ENCODE measurements at places on chromosomes 12 and 14.

DNA sequence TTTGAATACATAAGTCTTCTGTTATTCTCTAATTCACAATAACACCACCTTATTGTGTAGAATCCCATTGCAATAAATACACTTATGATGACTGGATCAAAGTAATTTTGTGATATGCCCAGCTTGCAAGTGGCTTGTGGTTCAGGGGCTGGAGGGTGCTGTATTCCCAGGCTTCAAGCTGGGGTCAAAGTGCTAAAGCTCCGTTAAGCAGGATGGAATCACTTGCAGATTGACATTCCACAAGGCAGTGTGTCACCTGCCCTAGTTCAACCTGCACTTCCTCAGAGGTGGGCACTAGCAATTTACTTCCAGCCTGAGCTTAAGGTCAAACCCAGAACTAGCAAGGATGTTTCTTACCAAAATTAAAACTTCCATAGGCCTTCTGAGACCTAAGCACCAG, 166.6 kb downstream of the SSPN start:
- no peak for DNase-seq

- DNase-seq: no peak
Observed at GRCh38 chr14:50745401-50746058, 77.4 kb upstream of the SAV1 start.

- DNase-seq: no peak
Observed at GRCh38 chr12:79274501-79275064, 410.0 kb downstream of the SYT1 start.

DNA sequence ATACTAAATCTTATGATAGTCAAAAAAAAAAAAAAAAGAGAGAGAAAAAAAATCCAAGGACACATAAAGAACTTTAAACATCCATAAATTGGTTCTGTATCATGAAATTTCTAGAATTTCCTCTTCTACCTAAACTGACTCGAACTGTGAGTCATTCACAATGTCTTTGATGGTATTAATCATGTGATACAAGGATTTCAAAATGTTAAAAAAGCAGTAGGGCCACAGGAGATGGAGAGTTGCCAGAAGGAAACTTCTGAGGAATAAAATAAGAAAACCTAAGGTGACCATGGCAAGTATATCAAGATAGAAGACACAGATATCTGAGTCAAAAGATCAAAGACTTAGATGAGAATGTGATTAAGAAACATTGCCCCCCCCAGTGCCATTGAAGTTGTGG, 1320.9 kb upstream of the FLRT2 start:
- no peak for DNase-seq

GRCh38 chr14:84074626-84075025, 1455.3 kb upstream of the FLRT2 start:
- no peak for DNase-seq

DNA sequence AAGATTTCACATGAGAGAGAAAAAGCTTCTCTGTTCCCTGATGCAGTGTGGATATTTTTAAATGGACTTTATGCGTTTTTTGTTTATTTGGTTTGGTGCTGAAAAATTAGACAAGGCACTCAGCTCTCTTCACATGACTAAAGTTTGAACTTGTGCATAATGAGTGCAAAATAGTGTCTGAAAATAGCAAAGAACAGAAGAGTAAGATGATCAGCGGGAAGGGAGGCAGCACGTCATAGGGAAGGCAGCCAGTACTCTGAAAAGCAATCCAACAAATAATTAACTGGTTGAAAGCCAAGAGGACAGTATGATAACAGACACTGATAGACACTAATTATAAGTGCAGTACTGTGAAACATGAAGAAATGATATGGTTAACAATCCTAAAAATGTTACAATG, 46.6 kb upstream of the CDKN3 start:
- no peak for DNase-seq

- no peak for DNase-seq
Observed at GRCh38 chr14:89618330-89618708, 201.3 kb upstream of the FOXN3 start.

GRCh38 chr12:75631831-75632230, 120.4 kb upstream of the KRR1 start:
- DNase-seq: no peak

DNA sequence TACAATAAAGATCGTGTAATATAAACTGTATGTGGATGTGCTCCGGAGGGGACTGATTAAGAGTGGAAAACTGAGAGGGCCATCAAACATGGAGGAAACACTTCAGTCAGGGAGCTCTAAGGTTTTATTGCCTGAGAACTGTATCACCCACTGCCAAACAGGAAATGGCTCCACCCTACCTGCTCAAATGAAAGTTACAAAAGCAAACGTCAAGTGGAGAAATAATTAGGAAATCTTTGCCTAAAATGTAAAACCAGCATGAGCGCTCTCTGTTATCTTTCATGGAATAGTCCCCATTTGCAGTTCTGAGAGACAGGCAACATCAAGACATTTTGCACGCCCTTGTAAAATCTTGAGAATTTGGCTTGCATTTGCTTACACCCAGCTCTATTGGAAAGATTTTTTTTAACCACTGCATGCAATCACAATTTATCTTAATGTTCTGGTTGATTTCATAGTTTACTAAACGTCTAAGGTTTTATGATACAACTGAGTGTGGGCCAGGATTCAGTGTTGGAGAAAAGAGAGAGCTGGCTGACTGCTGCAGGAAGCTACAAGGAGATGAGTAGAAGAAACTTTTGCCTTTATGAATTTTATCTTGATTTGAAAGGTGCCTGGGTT, 344.0 kb upstream of the PRICKLE1 start:
- no peak for DNase-seq

DNA sequence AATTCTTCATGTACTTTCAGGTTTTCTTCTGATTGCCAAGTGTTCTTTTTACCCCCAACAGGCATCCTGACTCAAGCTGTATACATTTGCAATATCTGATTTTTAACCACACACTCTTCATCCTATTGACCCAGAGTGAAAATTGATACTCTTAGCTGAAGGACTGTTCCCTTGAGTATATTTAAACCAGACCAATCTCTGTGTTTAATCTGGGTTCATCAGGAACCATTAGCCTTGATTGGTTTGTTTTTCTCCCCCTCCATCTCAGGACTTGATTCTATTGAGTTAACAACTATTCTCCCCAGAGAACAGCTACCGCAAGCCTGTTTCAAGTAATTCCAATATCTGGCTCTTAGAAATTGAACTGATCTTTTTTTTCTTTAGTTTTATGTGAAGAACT, 222.3 kb upstream of the NOVA1 start:
- no peak for DNase-seq

GRCh38 chr12:15033641-15034040, 60.8 kb downstream of the PDE6H start:
- DNase-seq: no peak

DNA sequence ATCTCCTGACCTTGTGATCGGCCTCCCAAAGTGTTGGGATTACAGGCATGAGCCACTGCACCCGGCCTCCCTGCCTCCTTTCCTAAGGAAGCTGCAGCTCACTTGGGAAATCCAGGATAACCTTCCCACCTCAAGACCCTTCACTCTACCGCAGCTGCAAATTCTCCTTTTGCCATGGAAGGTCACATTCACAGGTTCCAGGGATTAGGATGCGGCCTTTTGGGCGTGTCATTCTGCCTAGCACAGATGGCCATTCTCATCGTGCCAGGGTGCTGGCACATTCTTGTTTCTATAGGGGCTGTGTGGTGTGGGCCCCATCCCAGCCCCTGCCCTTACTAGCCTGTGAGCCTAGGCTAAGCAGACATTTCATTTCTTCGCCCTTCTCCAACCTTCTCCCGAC, 219.9 kb downstream of the CHST11 start:
- DNase-seq: no peak

GRCh38 chr12:74365178-74365964, 172.3 kb upstream of the ATXN7L3B start:
- no peak for DNase-seq

GRCh38 chr12:58882826-58883225, 37.5 kb downstream of the LRIG3 start:
- DNase-seq: no peak

DNA sequence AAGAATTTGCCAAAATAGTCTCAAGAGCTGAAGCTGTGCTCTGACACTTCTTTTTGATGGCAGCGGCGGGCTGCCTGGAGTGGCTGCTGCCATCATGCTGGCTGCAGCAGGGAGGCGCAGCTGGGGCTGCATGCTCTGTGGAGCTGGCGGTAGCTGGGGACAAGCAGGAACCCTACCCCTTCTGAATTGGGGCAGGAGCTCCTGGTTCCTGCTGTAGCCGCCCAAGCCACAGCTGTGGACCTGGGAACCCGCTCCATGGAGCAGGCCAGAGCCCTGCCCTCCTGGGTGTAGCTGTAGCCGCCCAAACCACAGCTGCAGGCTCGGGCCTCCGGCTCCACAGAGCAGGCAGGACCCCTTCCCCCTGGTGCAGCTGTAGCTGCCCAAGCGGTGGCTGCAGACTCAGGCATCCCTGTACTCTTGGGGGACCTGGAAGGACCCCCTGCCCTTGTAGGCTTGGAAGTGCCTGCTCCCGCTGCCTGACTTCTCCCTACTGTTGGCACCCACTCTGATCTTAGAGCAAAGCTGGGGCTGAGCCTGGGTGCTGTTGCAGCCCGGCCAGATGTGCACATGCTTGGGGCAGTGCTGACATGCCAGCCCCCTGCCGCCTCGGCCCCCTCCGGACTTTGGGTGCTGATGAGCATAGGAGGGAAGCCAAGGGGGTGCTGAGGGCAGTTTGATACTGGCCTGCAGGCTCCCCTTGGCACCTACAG, 33.3 kb downstream of the APAF1 start:
- no peak for DNase-seq

GRCh38 chr14:105247715-105248367, 492 bp upstream of the BTBD6 start:
- no peak for DNase-seq

- no peak for DNase-seq
Observed at GRCh38 chr14:52011523-52011922, 22.2 kb downstream of the RTRAF start.

DNA sequence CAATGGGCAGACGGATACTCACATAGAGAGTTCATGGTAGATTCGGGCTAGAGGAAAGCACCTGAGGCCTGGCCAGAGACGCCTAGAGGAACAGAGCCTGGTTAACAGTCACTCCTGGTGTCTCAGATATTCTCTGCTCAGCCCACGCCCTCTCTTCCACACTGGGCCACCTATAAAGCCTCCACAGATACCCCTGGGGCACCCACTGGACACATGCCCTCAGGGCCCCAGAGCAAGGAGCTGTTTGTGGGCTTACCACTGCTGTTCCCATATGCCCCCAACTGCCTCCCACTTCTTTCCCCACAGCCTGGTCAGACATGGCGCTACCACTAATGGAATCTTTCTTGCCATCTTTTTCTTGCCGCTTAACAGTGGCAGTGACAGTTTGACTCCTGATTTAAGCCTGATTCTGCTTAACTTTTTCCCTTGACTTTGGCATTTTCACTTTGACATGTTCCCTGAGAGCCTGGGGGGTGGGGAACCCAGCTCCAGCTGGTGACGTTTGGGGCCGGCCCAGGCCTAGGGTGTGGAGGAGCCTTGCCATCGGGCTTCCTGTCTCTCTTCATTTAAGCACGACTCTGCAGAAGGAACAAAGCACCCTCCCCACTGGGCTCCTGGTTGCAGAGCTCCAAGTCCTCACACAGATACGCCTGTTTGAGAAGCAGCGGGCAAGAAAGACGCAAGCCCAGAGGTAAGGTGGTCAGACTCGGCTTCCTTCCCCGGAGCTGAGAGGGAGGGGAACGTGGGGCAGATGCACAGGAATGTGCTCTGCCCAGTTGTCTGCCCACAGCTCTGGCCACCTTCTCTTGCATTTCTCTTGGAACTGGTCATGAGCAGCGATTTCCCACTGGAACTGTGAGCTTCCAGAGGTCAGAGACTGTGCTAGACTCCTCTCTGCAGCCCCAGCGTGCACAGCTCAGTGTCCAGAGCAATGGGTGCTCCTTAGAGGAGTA, at the start of gene CD4:
Gene CD4, plus strand, starts transcription at position 557 of the 953 bp plus-strand sequence. CDS start 10,611 bp downstream, outside the sequence.
- no peak for DNase-seq

DNA sequence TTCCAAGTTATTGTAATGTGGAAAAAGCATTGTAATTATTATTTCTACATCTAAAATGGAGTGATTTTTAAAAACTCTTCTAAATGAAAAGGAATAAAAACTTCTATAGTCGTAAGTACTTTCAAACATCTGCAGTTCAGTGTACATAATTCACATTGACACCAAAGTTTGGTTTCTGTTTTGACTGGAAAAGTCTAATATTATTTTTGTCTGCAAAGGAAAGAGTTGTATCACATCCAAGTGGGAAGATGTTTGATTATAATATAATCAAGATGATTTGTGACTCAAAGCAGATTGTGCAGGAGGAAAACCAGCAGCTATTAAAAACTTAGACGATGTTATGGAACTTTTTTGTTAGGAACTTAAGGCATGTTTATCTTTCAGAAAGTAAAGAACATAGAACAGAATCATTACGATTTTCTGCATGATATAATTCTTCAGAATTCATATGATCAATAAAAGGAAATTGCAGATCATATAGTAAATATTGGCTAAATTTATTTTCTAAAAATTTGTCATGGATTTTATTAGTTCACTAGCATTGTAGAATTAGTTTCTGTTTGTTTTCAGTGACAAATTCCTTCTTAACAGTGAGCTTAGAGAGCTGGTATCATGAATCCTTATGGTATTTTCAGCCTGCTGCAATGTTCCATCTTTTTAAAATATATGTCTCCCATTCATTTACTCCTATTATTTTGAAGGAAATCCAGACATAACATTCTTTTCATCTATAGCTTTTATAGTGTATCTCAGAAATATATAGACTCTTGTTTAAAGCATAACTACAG, 145.8 kb downstream of the MIPOL1 start:
- DNase-seq: no peak

- no peak for DNase-seq
Observed at GRCh38 chr12:45987340-45987727, 3.0 kb downstream of the SCAF11 start.

DNA sequence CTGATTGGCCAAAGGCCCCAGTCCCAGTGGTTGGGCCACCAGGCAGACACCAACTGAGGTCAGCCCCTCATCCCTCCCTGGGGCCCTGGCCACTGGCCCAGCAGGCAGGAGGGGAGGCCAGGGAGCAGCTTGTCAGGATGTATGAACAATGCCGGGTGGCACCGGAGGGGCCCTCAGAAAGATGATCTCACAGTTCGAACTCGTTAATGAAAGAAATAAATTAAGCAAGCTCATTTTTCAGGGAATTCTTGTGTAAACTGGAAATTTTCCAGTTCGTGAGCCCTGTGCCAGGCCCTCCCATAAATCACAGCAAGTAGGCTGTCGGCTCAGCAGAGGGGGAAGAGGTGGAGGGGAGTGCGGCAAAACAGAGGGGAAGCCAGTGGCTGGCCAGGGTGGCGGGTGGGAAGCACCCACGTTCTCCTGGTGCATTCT, 177.0 kb upstream of the VASH1 start:
- DNase-seq: no peak

GRCh38 chr14:92544051-92544720, 30.6 kb downstream of the RIN3 start:
- DNase-seq: no peak

GRCh38 chr12:2355198-2355597, 302.4 kb downstream of the CACNA1C start:
- no peak for DNase-seq

GRCh38 chr12:27498761-27499160, 25.2 kb upstream of the PPFIBP1 start:
- no peak for DNase-seq
